ENCODE measurements at places on chromosomes 6 and 20.

- no peak for DNase-seq
Observed at GRCh38 chr6:56214041-56214702, 33.2 kb downstream of the COL21A1 start.

GRCh38 chr6:143880412-143880811 lies 16.1 kb downstream of the ZC2HC1B start:
- no peak for DNase-seq

- no peak for DNase-seq
Observed at GRCh38 chr6:113428702-113429101, 428.4 kb upstream of the MARCKS start.

DNA sequence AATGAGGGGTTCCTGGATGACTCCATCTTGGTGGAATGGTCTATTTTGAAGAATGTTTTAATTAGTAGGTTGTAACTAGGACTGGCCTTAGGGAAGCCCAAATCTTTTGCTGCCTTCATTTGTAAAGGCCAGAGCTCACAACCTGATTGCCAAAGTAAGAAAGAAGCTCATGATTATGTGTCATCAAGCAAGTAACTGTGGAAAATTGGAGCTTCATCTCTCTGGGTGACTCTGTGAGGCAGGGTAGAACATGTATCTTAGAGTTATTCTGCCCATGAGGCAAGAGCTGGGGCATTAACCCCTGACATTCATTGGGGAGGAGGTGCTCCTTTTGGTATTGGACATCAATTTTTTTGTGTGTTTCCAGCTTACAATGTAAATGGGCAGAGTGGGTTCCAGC lies 273.9 kb upstream of the JAG1 start:
- no peak for DNase-seq

- DNase-seq: no peak
Observed at GRCh38 chr20:58246346-58246745, 17.9 kb upstream of the ANKRD60 start.

All from stimulated activated CD4-positive, alpha-beta T cell treated with anti-CD3 and anti-CD28 coated beads, Interleukin-2, amount 100 ng/mL, for 48 hours (primary cell).